ENCODE measurements at places on chromosomes 2 and 18.

DNA sequence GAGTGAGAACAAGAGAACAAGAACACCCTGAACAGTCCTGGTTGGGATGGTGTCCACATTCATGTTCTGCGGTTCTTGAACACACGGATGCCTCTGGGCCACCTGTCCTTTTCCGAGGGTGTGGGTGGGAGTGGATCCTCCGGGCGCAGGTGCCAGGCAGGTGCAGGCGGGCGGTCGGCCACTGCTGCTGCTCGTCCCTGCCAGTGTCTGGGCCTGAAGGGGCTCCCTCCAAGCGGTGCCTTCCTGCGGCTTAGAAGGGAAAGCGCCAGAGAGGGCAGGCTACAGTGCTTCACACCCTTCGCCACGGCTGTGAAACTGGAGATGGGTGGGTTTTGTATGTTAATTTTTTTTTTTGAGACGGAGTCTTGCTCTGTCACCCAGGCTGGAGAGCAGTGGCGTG, 8.0 kb upstream of the D2HGDH start:
- no peak for DNase-seq

DNA sequence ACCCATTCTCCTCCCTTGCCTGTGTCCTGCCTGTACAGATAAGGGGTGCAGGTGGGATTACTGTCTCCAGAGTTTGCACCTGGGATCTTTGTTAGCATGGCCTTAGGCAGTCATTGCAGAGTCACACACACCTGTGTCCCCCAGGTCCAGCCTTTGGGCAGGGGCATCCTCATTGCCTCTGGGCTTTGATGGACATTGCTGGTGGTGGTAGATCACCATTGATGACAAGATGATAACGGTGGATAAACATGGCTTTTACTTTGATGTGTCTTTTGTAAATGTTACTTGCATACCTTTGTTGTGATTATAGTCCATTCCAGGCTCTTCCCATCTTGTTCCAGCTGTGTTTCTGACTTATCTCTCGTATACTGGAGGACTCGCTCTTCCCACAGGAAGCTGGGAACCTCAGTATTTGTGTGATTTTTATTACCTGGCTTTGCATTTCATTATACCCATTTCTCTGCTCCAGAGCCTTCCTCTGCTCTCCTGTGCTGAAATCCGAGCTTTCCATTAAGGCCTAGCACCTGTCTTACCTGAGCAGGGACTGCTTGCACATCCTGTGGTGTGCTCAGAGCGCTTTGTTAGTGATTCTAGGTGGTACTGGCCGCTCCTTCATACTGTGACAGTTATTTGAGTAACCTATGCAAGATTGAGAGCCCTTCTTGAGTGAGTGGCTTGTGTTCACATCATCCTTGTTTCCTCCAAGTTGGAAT, 79.2 kb downstream of the PTPRM start:
- DNase-seq = no peak

DNA sequence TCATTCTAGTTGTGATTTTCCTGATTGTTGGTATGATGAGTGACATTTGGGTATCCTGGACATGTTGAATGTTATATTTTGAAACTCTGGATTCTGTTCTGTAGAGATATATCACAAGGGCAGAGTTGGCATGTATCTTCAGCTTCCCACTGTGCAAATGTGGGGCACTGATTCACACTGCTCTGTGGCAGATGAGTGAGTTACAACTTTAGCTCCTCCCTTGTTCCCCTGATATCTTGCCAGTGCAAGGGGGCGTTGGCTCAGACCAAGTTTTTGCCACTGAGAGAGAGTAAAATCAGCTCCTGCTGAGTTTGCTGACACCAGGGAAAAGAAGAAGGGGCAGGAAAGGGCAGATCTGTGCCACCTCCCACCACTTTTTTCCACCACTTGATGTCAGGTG, 199.6 kb upstream of the MMADHC start:
- DNase-seq = no peak

DNA sequence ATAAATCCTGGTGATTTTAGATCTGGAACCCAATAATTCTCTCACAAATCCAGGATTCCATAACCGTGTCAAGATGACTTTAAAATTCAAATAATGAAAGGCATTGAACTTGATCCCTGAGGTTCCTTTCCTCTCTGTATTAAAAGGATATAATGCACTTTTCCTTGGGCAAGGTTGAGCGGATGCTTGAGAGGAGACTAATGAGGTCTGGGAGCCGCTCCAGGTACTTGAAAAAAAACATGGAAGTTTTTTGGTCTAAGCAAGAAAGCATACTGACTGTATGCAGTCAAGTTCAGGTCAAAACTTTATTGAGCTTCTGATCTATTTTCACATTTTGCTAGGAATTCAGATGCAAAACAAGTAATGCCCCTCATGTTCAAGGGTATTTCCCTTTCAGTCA, 318.5 kb downstream of the RAD51AP2 start:
- DNase-seq = no peak

DNA sequence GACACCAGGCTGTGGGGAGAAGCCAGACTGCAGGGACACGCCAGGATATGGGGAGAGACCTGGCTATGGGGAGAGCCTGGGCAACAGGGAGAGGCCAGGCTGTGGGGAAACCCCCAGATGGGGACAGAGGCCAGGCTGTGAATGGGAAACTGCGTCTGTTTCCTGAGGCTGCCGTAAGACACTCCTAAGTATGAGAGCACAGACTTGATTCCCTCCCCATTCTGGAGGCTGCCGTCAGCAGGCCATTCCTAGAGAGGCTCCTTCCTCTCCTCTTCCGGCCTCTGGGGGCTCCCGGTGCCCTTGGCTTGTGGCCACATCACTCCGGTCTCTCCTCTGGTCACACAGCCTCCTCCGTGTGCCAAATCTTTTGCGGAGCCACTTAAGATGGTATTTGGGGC, 32.3 kb downstream of the ADI1 start:
- DNase-seq = no peak

DNA sequence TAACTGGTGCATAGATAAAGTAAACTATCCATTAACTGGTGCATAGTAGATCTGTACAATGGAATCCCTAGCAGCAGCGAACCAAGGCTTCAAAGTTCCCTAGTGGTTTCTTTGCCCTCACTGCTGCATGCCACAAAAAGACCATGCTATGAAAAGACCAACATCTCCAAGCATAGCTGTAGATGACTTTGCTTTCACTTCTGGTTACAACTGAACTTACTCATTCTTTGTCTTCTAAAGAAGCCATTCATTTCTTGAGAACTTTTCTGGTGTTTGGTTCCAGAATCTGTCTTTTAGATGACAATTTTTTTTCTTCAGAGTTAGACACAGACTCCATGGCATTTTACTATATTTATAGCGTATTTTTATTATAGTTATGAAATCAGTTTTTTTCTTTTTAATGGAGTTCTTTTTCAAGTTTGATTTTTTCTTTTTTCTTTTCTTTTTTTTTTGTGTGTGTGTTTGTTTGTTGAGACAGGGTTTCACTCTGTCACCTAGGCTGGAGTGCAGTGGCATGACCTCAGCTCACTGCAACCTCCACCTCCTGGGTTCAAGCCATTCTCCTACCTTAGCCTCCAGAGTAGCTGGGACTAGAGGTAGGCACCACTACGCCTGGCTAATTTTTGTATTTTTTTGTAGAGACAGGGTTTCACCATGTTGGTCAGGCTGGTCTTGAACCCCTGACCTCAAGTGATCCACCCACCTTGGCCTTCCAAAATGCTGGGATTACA, 63.6 kb downstream of the SLC35F5 start:
- DNase-seq = no peak

- DNase-seq = no peak
Measured at GRCh38 chr2:85288244-85288725, 39.5 kb downstream of the TGOLN2 start.

DNA sequence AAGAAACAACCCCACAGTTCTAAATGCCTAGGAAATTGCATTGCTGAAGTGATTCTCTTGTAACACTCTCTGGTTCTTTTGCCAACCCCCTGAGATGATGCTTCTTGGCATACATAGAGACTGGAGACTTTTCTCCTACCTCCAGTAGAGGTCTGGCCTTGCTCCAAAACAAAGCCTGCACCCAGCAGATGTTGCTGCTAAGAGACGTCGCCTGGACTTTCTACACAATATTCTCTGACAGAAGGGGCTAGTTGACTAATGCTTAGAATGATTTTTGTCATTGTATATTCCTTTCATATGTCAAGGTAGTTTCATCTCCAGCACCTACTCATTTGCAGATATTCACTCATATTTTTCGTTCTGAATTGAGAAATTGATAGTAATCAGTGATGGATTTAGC, 24.6 kb downstream of the SOWAHC start:
- no peak for DNase-seq
